ENCODE measurements at places on chromosomes 7 and 10.

DNA sequence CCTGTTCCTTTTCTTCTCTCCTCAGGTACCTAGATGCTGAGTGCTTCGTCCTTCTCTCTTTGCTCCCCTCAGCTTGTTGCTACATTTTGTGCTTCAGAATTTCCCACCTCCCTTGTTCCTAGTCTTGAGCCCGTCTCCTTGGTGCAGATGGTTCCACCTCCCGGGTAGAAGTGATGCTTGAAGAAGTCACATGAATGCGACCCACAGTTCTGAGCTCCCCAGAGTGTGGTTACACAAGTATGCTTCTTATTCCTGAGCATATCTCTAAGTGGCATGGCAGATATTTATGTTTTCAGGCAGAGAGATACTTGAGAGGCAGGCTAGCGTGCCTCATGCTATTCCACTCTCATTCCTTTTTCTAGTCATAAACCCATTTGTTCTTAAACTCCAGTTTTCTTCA is 34.0 kb downstream of the INPP5F start:
- peak; percentile 48 for DNase-seq

GRCh38 chr10:75430000-75430763 is 1.2 kb upstream of the LRMDA start:
- peak; percentile 26 for DNase-seq

- peak; percentile 92 for DNase-seq
Measured at GRCh38 chr10:44998146-44998631, 2.5 kb upstream of the ZNF22 start.

- no peak for DNase-seq
Measured at GRCh38 chr10:15253951-15254807, 85.7 kb upstream of the NMT2 start.

DNA sequence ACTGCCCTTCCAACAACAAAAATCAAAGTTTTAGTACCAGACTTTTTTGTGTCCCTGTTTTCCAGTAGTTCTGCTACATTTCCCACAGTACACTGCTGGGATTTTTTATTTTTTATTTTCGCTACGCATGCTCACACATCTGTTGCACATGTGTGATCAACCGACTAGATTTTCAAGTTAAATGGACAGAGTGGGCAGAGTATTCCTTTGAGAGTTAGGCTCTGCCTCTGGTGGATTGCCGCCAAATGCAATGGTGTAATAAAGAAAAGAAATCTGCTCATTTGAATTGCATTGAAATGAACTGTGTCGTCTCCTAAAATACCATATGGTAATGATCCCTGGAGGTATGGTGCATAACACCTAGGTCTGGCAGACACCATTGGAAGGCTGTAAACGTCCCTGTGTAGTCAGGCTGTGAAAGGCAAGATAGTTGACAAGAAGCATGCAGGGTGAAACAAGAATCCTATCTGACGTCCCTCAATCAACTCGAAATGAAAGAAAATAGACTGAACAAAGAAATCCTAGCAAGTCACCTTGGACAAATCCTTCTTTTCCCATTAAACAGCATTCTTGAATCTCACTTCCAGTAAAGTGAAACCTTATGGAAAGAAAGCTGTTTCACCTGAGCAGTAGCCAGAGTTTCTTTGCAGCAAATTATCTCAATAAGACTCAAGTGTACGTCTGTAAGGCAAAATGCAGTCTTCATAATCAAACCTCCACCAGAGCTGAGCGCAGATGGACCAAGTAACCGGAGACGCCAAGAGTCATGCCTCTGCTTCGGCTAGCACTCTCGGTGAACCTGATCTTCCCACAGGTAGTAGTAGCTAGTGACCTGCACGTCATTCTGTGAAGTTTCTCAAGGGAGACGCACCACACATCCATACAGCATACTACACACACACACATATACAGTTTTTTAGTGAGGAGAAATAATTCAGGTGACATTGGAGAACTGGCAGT is 357.3 kb downstream of the CRPPA start:
- DNase-seq = peak; percentile 63

- no peak for DNase-seq
Measured at GRCh38 chr10:89652806-89653370, 7.8 kb upstream of the PANK1 start.

DNA sequence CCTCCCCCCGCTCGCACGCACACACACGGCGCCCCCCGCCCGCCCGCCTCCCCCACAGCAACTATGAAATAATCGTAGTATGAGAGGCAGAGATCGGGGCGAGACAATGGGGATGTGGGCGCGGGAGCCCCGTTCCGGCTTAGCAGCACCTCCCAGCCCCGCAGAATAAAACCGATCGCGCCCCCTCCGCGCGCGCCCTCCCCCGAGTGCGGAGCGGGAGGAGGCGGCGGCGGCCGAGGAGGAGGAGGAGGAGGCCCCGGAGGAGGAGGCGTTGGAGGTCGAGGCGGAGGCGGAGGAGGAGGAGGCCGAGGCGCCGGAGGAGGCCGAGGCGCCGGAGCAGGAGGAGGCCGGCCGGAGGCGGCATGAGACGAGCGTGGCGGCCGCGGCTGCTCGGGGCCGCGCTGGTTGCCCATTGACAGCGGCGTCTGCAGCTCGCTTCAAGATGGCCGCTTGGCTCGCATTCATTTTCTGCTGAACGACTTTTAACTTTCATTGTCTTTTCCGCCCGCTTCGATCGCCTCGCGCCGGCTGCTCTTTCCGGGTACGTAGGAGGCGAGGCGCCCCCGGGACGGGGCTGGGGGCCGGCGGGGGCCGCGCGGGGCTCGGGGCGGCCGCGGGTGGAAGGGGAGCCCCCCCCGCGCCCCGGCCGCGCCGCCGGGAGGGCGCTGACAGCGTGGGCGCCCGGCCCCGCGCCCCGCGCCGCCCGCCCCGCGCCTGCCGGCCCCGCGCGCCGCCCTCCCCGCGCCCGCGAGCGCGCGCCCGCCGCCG is 441 bp downstream of the BMI1 start:
- DNase-seq = peak; percentile 76

GRCh38 chr7:152463709-152464311 is 28.0 kb upstream of the KMT2C start:
- peak; percentile 100 for DNase-seq

GRCh38 chr10:120641695-120642094 is 184.7 kb downstream of the PLPP4 start:
- DNase-seq = no peak

GRCh38 chr10:652233-652632 is 37.2 kb downstream of the DIP2C start:
- no peak for DNase-seq

DNA sequence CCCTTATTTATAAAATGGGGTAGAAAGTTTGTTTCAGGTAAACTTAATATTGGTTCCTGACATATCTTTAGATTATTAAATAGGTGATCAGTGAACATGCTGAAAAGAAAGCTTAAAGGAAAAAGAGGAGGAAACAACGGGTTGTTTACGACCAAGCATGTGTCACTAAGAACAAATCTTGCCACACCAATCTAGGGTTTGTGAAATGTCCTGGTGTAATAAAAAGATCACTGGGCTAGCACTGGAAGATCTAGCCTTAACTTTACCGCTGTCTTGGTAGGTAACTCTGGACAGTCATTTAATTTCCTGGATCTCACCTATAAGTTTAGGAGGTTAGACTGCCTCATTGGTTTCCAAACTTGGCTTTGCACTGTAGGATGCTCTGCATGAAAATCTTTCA is 19.0 kb downstream of the VPS26A start:
- DNase-seq = no peak

GRCh38 chr7:34825221-34825620 is 167.2 kb downstream of the NPSR1 start:
- no peak for DNase-seq

DNA sequence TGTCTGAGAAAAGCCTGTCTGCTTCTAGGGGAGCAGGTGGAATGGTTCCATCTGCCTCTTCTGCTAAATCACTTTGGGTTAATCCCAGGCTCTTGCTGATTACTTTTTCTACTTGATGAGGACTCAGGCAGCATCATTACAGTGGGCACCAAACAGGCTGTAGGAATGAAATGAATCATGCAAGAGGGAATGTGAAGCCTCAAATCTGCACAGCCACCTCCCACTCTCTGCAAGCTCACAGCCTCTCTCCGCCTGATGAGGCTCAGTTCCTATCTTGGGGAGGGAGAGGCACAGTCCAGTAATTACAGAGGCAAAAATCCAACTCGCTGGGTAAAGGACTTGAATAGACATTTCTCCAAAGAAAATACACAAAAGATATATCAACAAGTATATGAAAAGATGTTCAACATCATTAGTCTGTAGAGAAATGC is 34.0 kb downstream of the HSPA12A start:
- DNase-seq = peak; percentile 69

DNA sequence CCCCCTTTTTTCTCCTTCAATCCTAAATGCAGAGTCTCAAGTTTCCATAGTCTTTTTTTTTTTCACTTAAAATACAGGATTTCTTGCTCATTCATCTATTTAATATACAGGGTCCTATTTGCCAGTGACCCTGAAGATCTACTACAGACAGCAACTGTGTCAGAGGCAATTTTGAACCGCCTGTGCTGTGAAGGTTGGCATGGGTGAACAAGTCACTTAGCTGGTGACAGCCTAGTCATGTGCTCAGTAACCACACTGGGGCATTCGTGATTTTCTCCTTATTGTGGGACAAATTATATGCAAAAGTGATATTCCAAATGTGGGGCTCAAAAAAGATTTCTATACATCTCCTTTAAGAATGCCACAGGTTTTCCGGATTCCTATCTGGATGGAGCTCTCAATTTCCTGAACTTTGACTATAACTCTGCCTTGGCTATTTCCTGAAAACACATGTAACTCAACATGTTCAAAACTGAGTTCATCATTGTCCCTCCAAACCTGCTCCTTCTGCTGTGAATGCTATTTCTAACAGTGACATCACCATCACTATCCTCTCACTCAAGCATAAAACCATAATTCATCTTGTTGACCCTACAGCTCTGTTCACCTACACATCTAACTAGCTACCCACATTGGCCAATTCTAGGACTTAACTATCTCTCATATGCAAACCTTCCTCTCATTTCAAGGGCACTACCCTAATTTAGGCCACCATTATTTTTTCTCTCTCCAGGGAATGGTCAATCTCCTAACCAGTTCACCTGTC is 36.7 kb downstream of the CDK6 start:
- no peak for DNase-seq

DNA sequence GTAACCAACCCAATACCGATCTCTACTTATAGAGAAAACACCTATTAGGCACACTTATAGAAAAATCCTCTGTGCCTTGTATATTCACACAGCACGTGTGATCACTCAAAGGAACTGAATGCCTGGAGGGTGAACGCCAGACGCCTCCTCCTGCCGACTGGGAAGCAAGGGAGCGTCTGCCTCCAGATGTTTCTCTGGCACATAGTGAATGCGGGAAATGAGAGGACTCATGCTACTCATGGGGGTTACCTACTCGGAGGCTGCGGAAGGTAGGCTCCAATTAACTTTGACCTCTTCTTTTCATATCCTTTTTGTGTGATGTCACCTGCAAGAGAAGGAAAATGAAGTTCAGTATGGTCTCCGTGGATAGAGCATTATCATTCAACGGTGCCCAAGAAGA is 203.3 kb downstream of the DIP2C start:
- peak; percentile 20 for DNase-seq

- DNase-seq = no peak
Measured at GRCh38 chr10:62113680-62114079, 155.0 kb downstream of the RTKN2 start.

GRCh38 chr7:85457911-85458310 is 271.1 kb upstream of the SEMA3D start:
- DNase-seq = no peak

DNA sequence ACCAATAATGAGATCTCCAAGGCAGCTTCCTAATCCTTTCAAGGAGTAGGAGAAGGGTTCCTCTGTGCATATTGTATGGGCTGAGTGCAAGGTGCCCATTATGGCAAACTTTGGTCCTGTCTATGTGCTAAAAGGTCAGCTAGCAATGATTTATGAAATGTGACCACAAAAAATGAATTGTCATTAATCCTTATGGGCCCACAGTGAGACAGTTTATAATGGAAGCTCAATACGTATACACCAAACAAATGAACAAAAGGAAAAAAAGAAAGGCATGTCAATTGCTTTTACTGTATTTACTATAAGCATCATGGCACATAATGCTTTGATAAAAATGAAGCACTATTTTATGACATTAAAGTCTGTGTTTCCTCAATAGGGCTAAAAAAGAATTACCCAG is 54.5 kb downstream of the ELAPOR2 start:
- DNase-seq = no peak

DNA sequence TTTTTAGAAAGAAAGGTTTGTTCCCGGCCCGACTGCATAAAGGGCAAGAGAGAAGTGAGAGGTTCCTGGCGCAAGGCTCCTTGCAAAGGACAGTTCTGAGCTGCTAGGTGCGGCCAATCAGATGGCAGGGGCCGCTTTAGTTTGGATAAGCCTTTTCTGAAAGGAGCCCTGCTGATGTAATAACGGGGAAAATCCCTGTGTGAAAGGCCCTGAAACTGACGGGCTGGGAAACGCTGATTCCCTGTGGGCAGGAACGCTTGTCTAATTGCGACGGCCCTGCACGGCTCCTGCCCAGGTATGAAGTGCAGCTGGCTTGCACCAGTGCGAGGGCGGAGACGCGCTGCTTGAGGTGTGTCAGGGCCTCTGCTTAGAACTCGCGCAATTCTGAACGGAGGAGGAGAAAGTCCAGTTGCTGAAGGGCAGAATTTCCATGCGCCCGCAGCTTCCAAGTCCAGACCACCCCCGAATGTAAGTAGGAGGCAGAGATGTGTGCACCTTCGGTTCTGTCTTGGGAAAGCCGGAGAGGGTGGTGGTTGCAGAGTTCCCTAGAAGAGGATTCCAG is 30.5 kb downstream of the TACC2 start:
- DNase-seq = no peak

DNA sequence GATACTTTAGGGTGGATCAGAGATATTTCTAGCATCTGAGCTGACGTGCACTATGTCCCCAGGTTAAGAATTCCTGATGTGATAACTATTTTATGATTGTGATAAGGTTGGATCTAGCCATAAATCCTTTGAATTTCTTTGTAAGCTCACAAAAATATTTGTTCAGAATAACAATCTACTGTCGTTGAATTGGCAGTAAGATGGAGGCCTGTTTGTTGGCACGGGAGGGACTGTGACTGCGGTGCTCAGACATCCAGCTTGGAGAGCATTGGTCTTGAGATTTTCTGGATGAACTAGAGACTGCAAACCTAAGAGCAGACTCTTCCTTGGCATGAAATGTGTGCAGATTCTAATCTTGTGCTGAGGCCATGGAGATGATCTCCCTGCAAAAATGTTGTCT is 131.1 kb downstream of the LRRC4 start:
- no peak for DNase-seq

DNA sequence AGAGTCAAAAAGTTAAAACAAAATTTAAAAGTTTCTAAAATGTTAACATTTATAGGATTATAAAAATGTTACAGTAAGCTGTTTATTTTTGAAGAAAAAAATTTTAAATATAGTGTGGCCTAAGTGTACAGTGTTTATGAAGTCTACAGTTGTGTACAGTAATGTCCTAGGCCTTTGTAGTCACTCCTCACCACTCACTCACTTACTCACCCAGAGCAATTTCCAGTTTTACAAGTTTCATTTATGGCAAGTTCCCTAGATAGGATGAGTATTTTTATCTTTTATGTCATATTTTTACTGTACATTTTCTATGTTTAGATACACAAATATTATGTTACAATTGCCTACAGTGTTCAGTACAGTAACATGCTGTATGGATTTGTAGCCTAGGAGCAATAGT is 419.9 kb downstream of the ARL4A start:
- DNase-seq = no peak
